ENCODE measurements at places on chromosomes 7 and 10.

- no peak for DNase-seq
Observed at GRCh38 chr10:127041552-127041951, 136.3 kb downstream of the DOCK1 start.

DNA sequence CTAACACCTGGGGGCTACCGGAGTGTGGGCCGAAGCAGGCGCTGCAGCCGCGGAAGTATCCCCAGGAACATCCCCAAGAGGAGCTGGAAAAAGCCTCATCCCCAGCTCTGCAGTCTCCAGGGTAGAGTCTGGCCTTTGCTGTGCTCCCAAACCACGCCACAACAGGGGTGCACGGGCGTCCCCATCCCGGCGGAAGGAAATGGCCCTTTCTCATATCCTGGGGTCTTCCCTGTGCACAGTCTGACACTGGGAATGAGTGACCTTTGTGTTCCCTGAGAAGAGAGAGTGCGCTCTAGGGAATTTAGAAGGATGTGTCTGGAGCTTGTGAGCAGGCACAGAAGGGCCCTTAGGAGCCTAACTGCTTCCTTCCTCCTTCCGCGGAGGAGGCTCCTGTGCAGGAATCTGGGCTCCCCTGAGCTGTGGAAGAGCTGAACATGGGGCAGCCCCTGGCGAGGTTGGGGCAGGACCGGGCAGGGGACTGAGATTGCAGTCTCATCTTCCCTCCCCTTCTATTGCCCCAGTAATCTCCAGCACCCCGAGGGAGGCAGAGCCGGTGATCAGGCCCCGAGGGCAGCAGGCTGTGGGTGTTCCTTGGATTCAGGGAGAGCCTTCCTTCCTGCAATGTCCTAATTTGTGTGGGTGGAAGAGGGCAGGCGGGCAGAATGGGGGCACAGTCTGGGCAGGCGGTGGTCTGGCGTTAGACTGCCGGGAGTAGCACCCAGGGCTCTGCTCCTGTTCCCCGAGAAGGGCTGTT is 1.3 kb downstream of the REPIN1 start:
- no peak for DNase-seq

DNA sequence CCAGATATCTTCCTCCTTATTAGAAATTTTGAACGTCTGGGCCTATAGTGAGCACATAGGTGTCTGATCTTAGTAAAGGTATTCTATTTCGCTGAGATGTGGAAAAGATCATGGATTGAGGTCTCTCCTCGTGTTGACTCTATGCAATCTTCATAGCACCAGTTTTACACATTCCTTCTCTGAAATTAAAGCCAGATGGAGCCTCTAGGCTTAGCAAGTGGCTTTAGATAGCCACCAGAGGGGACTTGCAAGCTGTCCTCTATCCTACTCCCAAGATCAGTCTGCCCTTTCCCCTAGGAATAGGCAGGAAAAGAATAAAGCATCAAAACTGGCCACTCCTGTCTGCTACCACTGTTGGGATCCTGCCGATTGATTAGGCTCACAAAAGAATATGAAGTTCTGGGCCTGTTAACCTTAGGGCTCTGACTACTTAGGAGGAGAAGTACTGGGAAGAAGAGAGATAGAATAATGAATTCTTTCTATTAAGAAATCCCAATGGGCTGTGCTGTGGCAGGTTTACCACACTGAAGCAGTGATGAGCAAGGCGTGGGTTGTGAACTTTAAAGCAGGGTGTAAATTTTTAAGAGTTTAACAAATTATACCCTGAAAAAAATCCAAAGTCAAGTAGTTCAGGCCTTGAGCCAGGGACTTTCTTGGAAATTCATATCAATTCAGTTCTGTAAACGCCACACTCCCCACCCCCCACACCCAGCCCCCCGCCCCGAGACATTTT is 2.2 kb upstream of the STRIP2 start:
- DNase-seq: no peak

DNA sequence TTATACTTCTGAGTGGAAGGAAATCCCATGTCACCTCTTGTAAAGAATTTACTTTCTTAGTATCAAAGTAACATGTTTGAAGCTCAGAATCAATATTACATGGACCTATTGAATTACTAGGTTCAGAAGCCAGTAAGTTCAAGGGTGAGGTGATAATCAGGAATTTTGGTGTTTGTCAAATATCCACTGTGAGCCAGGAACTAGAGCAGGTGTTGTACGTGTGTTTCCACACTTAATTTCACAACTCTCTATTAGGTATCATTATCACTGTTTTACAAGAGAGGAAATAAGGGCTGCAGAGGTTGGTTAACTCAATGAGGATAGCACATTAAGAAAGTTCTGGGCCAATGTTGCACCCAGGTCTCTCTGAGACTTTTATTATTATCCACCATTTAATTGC is 130.4 kb downstream of the KIAA1217 start:
- no peak for DNase-seq

- no peak for DNase-seq
Observed at GRCh38 chr7:120807390-120807789, 50.6 kb downstream of the TSPAN12 start.

DNA sequence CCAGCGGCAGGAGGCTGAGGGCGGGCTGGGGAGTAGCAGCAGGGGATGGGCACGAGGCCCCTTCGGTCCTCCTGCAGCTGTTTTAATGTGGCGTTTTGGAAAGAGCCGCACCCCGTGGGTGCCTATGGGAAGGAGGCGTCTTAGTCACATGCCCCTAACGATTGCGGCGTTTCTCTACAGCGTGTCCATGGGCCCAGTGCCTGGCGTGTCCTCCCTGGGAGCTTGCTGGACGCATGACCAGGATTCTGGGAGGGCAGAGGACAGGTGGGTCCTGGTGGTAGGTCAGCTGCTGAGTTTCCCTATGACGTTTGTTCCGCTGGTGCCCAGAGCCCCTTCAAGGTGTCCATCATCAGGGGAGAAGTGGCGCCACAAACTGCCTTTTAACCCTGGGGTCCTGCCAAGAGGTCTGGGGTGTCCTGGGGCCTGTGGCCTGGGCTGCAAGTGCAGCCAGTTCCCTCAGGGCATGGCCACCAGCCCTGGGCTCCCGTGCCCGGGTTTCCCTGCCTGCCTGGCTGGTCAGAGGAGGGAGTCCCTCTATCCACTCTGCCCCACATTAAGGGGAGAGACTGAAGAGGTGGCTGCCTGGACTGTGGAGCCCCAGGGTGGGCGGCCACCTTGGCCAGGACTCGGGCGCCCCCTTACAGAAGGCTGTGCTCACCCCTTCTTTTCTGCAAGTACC is 48.7 kb downstream of the PWWP2B start:
- no peak for DNase-seq

GRCh38 chr7:150357771-150358427 is 10.7 kb upstream of the REPIN1 start:
- no peak for DNase-seq

DNA sequence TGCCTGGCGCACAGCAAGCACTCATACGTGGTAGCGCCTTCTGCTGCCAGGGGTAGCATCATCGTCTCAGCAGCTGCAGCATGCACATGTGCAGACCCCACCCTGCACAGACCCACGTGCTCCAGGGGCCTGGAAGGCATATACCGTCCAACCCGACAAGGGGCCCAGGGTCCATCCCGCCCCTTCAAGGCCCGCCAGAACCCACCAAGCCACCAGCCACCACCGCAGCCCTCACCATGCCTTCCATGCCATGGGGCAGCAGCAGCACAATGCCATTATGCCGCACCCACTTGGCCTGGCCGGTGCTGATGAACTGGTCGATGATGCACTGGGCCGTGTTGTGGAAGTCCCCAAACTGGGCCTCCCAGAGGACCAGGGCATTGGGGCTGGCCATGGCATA is 22.7 kb downstream of the OGDHL start:
- DNase-seq: no peak

GRCh38 chr7:101399759-101400158 is 37.1 kb downstream of the COL26A1 start:
- no peak for DNase-seq

- DNase-seq: no peak
Observed at GRCh38 chr7:87234949-87235348, 15.4 kb upstream of the TMEM243 start.

GRCh38 chr7:2446676-2447075 is 29.5 kb downstream of the GRIFIN start:
- no peak for DNase-seq

DNA sequence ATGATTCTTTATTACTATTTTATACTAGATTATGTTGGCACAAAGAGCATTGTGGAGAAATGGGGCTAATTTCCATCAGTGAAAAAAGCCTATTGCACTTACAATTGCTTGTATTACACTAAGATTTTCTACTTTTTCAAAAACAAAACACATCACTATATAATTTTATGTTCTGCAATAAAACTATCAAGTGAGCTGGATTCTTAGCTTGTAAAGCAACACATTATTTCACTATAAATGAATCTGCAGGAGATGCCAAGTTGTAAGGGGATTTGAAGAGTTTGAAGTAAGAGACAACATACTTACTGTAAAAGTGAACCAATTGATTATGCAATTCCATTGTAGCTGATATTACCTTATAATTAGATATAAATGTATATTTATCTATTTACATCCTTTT is 333.3 kb upstream of the SEMA3D start:
- DNase-seq: no peak

DNA sequence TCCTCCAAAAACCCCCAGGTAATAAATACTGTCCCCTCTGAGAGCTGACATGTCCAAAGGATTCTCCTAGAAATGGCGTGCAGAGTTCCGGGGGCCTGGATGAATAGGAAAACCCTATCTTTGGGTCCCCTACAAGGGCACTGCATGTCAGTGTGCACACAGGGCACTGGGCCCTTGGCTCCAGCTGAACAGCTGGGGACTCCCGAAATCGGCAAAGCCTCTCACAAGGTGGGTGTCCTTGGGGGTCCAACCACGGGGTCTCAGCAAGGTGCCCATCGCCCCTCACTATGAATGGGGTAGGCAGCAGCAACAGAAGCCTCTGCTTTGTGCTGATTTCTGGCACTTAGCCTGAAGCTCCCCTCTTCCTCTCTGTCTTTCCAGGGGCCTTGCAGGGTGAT is 46.1 kb downstream of the SLIT1 start:
- DNase-seq: no peak

- DNase-seq: no peak
Observed at GRCh38 chr7:92645114-92646061, 55.2 kb upstream of the FAM133B start.

Data from DMS 273 treated with DMSO at 0.1 percent for 48 hours (cell line).